ENCODE measurements at places on chromosomes 7 and 10.

DNA sequence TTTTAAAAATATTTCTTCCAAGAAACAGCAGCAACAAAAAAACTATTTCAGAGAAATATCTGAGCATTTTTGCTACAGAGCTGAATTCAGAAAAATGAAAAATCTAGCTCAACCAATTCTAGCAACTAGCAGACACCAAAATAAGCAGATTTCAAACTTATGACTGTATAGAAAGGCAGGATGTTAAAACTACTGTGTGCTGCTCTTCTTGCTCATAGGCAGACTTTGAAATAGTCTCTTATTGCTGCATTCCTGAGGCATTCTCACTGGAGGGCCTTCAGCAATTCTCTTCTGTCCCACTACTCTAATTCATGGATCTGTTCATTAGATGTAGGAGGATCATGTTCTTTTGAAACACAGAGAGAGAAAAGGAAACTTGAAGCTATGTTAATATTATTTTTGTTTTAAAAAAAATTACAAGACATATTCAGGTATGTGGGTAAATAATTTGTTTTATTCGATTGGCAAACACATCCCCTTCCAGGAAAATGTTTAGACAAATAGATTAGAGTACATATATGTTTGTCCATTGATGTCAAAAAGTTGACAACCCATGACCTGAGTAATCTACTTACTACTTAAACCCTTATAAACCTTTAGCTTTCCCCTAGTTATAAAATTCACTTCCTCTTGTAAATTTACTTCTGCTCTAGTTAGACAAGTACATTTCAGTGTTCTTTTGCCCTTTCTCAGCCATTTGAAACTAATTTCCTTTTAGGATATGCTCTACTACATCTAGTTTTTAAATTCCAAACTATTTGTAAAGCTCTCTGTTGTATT is 428.2 kb upstream of the POT1 start:
- no peak for DNase-seq

- no peak for DNase-seq
Observed at GRCh38 chr10:11146402-11147171, 128.9 kb downstream of the CELF2 start.

GRCh38 chr10:78529262-78529661 is 495.6 kb downstream of the RPS24 start:
- DNase-seq = no peak

- DNase-seq = no peak
Observed at GRCh38 chr7:148447221-148447849, 143.2 kb upstream of the C7orf33 start.

DNA sequence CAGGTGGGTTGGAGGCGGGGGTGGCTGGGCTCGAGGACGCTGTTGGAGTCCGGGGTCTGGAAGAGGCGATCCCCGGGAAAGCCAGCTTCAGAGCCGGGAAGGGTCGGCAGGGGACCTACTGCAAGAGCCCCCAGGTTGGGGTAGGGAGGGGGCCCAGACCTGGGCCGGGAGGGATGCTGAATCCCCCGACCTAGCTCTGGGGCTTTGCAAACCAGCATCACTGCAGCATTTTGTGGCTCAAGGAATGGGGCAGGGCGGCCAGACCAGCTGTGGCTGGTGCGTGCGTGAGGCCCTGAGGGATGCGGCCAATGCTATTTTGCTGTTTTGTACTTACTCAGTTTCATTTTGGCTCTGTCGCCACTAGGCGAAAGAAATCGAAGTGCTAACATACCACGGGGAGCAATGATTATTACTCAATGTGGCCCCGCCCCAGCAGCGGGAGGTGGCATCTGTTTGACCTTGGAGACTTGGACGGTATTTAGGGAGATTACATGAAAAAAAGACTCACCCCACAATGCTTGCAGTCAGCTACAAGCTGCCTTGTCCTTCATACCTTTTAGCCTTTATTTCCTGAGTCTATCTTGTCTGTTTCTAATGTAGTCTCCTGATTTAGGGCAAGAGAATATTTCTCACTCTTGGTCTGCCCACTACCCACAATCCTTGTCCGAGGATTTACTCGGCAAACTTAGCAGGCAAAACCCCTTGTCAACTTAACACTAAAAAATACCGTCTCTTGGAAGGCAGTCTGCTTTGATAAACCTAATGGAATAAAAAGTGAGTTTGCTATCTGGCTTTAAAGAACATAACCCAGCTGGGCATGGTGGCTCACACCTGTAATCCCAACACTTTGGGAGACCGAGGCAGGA is 16.2 kb downstream of the HSPB1 start:
- no peak for DNase-seq

DNA sequence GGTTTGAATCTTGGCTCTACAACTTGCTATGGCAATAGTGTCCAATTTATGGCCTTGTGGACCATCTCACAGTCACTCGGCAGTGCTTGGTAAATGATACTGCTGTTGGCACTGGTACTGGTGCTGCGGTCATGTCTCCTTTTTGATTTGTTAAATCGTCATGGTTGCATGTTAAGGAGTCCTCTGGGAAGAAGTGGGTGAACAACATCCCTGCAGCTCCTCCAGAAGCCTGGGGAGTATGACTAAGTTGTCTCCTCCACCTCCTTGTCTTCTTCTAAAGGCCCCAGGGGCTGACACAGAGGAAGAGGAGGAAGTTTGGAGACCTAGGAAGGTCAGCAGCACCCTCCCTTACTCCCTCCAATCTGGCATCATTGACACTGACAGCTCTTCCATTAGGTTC is 8.5 kb downstream of the ITPRIP start:
- no peak for DNase-seq

DNA sequence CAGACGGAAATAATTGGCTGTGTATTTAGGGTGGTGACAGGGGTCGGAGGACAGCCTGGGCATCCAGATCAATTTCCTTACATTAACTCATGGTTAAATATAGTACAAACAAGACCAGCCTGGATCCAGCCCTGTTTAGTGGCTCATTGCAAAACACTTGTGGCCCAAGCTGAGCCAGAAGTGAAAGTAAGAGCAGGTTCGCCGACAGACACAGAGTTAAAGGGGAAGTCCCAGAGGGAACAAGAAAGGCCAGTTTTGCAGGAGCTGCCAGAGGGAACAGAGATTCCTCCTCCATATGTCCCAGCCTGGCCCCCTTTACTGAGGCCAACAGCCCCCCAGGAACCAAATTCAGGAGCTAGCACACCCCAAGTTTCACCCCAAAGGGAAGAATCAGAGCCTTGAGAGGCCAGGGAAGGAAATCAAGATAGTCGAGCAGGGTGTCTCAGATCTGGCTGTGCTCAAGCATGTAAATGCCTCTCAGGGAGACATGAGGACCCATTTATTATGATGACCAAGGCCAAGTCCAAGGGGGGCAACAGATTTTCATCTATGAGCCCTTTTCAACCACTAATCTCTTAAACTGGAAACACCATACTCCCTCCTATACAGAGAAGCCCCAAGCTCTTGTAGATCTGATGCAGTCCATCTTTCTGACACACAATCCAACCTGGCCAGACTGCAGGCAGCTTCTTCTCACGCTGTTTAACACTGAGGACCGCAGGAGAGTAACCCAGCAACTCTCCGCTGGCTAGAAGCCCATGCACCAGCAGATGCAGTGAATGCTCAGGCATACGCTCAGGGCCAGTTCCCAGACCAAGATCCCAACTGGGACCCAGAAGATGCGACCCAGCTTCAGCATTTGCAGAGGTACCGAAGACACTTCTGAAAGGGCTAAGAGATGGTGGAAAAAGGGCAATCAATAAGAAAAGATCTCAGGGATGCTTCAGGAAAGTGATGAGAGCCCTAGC is 15.9 kb upstream of the ADCK2 start:
- DNase-seq = no peak
